Stimulated activated CD8-positive, alpha-beta memory T cell treated with anti-CD3 and anti-CD28 coated beads, Interleukin-7, amount 100 ng/mL, for 24 hours (primary cell): ENCODE measurements at places on chromosomes 5 and 9.

- DNase-seq = no peak
Observed at GRCh38 chr5:170312666-170313065, 15.1 kb upstream of the LCP2 start.

DNA sequence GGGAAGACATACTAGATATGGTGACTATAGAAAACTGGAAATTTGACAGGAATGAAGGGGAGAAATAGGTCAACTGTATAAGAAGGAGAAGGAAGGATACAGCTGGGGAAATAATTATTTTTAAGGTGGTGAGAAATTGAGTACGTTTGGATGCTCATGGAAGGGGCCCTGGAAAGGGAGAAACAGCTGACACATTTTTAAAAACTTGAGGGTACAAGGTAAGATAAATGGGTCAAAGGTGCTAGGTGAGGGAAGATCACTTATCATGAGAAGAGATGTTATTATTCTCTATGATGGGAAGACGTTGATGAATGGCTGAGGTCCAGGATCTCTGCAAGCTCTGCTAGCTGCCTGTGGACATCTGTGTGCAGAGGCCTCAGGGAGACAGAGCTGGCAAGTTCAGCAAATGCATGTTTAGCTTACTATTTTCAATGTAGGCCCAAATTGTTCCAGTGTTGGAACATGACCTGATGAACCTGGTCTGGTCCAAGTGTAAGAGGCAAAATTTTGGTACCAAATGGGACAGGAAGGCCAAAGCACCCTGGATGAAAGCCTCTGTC lies 181.7 kb downstream of the MTRR start:
- no peak for DNase-seq

DNA sequence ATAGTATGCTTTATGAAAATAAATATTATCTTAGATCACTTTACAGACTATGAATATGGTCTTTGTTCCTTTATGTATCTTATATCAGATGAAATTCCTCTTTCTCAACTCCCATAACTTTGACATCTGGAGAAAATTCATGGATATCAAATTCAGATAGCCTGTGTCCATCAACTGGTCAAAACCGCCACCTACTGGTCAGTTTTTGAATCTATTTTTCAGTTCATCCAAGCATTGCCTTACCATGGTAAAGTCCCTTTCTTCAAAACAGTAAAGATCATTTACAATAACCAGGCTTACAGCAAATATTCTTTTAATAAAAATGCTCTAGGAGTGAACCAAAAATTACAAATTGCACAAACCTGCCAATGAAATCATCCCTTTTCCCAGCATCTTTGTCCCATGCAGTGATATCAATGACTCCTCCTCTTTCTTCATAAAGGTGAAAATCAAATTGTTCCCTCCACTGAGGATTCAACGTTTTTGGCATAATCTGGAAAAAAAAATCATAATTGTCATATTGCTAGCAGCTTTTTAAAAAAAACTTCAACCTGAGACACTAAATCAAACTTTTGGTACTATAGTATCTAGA lies 290.5 kb downstream of the SLF1 start:
- DNase-seq = no peak

DNA sequence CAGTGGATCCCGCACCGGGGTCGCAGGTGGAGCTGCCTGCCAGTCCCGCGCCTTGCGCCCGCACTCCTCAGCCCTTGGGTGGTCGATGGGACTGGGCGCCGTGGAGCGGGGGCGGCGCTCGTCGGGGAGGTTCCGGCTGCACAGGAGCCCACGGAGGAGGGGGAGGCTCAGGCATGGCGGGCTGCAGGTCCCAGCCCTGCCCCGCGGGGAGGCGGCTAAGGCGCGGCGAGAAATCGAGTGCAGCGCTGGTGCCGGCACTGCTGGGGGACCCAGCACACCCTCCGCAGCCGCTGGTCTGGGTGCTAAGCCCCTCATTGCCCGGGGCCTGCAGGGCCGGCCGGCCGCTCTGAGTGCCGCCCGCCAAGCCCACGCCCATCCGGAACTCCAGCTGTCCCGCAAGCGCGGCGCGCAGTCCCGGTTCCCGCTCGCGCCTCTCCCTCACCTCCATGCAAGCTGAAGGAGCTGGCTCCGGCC lies 120.6 kb upstream of the MEF2C start:
- no peak for DNase-seq

DNA sequence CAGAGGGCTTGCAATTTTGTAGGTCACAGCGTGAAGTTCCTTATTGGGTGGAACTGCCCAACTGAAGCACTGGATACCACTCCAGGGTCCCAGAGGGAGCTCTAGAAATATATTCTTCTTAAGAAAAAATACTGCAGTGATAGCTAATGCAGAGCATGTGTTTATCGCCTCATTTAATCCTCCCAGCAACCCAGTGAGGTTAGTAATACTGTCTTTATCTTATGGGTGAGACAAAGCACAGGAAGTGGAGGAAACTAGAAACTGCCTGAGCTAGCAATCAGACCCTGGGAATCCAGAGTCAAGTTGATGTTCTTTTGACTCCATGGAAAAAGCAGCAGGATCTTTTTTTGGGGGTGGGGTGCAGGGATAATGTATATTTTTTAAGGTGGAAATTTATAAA lies 153.3 kb downstream of the PJA2 start:
- DNase-seq = no peak

GRCh38 chr5:115733607-115734006 lies 82.9 kb downstream of the CDO1 start:
- DNase-seq = no peak

DNA sequence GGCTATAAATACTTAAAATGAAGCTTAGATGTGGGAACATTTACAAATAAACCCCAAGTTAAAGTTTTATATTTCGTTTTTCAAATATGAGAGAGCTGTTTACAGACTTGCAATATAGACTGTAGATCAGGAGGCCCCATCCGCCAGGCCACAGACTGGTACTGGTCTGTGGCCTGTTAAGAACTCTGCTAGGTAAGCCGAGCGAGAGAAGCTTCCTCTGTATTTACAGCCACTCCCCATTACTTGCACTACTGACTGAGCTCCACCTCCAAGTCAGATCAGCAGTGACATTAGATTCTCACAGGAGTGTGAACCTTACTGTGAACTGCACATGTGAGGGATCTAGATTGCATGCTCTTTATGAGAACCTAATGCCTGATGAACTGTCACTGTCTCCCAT lies 561.4 kb upstream of the FAM174A start:
- DNase-seq = no peak

- peak; percentile 86 for DNase-seq
Observed at GRCh38 chr5:97183100-97183929, at the start of gene RIOK2. RIOK2 (minus strand) TSS chr5:97183247; CDS start chr5:97183191, 56 bp downstream.
